Amygdala (tissue), 56 donors: ENCODE measurements at places on chromosomes 6 and 20.

DNA sequence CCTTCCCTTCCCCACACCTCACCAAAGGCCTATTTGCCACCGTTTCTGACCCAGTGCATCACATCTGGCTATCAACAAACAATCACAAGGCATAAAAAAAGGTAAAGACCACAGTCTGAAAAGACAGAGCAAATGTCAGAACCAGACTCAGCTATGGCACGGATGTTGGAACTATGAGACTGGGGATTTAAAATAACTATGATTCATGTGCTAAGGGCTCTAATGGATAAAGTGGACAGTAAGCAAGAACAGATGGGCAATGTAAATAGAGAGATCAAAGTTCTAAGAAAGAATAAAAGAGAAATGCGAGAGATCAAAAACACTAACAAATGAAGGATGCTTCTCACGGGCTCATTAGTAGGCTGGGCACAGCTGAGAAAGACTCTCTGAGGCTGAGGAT lies 99.5 kb downstream of the LAMP5 start:
- DNase-seq = no peak

GRCh38 chr20:11738852-11739251 lies 178.8 kb upstream of the BTBD3 start:
- no peak for DNase-seq

GRCh38 chr6:106250953-106251352 lies 74.6 kb downstream of the ATG5 start:
- no peak for DNase-seq

- DNase-seq = no peak
These were observed 28.9 kb downstream of the ESF1 start for GRCh38 chr20:13755809-13756208.

- DNase-seq = no peak
These were observed 232.2 kb upstream of the FLRT3 start for GRCh38 chr20:14569641-14570040.

DNA sequence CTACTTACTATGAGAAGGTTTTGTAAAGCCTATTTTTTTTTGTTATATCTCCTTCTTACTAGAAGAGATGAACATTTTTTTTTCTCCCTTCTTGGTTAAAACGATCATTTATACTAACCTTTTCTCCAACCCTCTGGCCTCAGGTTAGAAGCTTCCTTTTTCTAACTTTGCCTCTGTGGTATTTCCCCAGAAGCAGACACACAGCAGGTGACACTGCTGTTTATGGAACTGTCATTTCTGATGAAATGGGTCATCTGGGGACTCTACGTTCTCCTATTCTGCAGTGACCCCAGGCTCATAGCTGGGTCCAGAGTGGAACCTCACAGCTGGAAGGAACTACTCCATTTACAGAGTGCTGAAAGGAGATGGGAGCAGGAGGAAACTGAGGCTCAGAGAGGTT lies 746.3 kb upstream of the CHD6 start:
- no peak for DNase-seq

- no peak for DNase-seq
These were observed 64.5 kb downstream of the GMPR start for GRCh38 chr6:16302721-16303552.

- peak; percentile 4 for DNase-seq
These were observed 9.6 kb upstream of the PKIG start for GRCh38 chr20:44572551-44573500.

DNA sequence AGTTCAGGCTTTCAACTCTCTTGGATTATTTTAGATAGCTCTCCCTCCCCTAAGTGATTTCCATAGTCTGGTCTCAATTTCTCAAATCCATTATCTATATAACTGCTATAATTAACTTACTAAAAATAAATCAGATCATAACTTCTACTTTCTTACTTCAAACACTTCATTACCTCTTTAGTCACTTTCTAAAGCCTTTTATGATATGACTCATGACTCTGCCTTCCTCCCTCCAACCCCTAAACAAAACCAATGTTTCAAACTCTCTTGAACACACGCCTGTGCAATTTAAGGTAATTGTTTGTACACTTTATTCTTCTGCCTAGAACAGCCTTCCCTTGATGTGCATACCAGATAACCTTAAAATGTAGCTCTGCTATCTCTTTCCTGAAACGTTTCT lies 100.5 kb downstream of the LMBRD1 start:
- no peak for DNase-seq

- DNase-seq = no peak
These were observed 35.4 kb downstream of the FAM229B start for GRCh38 chr6:112122756-112123155.

GRCh38 chr20:44423480-44423879 lies 52.2 kb upstream of the TTPAL start:
- no peak for DNase-seq

DNA sequence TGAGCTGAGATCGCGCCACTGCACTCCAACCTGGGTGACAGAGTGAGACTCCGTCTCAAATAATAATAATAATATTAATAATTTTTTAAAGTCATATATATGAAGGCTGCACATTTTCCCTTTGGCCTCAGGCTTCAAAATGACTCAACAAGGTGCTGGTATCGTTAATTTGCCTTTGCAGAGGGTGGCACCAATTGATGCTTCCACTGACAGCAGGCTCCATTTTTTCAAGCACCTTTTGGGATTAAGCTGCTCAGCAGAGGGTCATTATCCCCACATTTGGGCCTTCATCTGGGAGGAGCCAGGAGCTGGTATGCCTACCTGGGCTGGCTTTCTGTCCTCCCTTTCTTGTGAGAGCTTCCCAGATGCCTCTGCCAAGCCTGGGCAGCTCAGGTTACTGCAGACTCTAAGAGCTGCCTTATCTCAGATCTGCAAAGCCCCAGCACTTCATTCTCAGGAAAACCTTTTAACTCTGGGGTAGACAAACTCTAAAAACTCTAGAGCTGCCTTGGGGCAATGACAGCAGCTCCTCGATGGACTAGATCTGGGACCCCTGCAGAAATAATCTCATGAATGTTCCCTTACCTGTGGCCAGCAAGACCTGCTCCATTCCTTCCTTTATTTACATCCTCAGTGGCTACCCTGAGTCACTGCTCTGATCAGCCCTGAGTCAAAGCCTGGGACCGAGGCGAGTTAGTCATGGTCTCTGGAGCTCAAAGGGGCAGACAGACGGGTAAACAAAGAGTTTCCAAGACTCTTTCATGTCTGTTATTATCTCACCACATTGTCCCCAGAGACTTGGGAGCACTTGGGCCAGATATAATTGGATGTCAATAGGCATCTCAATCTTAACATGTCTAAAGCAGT lies 80.0 kb upstream of the EYA2 start:
- DNase-seq = no peak

GRCh38 chr6:150925976-150926375 lies 60.5 kb downstream of the MTHFD1L start:
- no peak for DNase-seq

DNA sequence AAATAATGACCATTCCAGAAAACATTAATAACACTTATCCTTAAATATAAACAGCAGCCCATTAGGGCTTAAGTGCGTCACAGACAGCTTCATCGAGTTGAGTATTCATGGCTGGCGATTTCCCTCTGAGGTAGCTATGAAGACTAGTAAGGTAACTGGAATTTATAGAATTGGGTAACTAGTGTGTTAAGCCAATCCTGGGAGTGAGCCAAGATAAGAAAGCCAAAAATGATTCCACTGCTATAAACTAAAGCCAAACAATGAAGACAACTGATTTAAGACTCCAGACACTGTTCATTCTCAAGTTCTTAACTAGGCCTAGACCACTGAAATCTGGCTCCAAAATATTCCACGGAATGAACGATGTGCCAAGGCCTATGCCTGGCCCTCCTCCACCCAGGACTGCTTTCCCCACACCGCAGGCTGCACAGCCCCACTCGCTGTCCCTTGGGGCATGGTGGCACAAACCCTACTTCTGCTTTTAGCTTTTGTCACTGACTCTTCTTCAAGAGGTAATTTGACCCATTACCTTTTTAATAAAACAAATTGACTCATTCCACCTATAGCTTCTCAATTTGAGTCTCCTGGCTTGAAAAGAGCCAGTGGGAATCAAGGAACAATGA lies 66.0 kb downstream of the BLOC1S5 start:
- no peak for DNase-seq

GRCh38 chr6:54366667-54367327 lies 58.6 kb downstream of the TINAG start:
- DNase-seq = no peak

DNA sequence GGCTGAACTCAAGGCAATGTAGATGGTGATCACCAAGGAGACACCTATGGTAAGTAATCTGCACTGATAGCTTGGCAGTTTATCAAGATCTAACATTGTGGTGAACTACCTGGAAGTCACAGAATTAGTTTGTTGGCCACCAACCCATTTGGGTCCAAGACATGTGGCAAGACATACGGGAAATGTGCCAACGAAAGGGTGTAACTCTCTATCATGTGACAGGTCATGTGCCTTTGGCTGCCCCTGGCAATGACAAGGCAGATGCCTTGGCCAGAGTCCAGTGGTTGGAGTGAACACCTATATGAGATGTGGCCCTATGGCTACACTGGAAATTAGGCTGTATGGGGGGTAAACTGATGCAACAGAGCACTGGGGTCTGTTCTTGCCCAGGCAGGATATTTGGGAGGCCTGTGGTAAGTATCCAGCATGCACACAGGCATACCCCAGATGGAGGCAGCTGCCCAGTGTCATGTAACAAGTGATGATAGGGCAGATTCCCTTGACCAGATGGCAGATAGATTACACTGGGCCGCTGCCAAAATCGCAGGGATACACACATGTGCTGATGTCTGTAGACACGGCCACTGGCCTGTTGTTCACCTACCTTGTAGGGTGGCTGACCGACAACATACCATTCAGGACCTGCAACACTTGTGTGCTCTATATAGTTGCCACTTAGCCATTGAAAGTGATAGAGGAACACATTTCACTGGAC lies 35.5 kb upstream of the HSF2 start:
- DNase-seq = no peak

DNA sequence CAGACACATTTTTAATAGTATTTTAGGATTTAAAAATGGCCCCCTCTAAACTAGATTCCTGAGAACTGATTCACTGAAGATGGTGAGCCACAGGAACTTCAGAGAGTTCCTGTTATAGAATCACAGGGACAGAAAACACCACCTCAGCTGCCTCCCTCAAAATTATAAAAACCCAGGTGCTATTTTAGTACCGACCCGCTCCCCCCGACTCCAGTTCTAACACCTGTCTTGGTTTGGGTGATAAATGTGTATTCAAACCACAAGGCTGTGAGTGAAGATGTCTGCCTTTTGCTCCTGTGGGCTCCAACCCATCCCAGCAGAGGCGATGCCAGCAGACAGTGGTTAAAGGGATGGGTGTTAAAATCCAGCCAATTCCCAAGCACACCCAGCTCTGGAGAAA lies 127.4 kb upstream of the LY86 start:
- no peak for DNase-seq

GRCh38 chr20:24648919-24649318 lies 179.5 kb downstream of the SYNDIG1 start:
- no peak for DNase-seq

DNA sequence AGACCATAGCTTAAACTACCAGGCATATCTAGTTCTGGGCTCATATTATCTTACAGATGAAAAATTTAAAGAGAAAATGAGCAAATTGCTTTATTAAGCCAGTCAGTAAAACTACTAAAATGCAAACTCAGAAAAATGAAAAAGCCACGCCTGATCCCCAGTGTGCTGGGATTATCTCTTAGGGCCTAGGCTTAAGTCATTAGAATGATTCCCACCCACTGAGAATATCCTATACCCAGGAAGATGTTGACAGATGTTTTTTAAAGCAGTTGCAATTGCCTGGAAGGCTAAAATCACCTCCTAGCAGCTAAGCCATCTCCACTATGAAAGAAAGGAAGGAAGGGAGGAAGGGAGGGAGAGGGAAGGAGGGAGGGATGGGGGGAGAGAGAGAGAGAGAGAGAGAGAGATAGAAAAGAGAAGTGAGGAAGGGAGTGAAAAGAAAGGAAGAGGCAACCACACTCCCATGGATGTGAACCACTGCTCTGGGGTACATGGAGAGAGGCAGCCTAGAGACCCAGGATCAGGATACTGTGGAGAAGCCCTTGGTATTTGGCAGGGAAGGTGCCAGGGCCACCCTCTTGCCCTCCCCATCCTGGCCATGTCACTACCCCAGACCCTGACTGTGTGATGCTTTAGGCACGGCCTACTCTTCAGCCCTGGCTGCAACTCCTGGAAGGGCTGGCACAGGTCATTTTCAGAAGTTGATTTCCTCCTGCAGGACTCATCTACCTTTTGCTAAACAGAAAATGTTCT lies 21.9 kb downstream of the NEDD9 start:
- DNase-seq = no peak

- DNase-seq = no peak
These were observed 256.3 kb downstream of the ERMARD start for GRCh38 chr6:170007468-170008293.

- no peak for DNase-seq
These were observed 511.3 kb downstream of the ADGRB3 start for GRCh38 chr6:69146385-69146784.

- no peak for DNase-seq
These were observed 1.7 kb downstream of the SLC2A4RG start for GRCh38 chr20:63741354-63741675.

- no peak for DNase-seq
These were observed 70.5 kb downstream of the COL19A1 start for GRCh38 chr6:69936674-69937363.

DNA sequence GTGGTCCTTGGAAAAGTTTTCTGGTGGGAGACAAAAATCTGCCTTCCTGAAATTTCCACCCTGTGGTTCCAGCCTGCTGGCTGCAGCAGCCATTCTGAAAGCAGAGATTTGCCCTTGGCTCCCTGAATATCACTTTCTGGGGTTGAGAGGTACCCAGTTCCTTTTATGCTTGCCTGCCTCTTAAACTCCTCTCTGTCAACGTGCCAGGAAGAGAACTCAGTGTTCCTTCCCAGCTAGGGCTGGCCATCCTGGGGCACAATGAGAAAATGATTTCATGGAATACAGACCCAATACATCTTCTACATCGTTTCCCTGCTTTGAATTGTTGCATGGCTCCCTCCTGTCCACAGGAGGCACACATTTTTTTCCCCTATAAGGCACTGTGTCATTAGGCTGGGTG lies 1.6 kb upstream of the DSN1 start:
- DNase-seq = no peak

GRCh38 chr20:9112541-9113515 lies 43.9 kb downstream of the PLCB4 start:
- DNase-seq = no peak

GRCh38 chr20:25090492-25091429 lies 8.8 kb upstream of the VSX1 start:
- no peak for DNase-seq

GRCh38 chr20:20568604-20569205 lies 143.7 kb downstream of the RALGAPA2 start:
- DNase-seq = no peak
